GM20000 (cell line): ENCODE measurements at places on chromosomes 13 and 19.

- DNase-seq, result no peak
Measured at GRCh38 chr13:80086304-80086721, 254.6 kb downstream of the SPRY2 start.

- DNase-seq, result no peak
Measured at GRCh38 chr19:9793071-9793591, 24.6 kb upstream of the ZNF846 start.

DNA sequence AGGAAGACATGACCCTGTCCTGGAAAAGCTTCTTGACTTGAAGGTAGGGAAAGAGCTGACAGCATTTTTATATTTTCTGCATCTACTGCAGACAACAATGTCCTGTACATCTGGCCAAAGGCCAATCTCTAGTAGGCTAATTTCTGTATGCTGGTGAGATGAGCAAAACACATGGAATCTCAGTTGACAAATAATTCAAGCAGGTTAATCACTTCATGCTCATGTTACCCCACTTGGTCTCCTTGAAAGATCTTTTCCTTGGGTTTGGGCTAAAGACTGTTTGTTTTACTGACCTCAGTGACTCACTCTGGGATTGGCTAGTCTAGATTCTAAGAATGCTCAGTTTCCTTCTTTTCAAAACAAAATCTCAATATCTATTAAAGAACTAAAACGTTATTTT is 298.8 kb downstream of the LMO7 start:
- no peak for DNase-seq

DNA sequence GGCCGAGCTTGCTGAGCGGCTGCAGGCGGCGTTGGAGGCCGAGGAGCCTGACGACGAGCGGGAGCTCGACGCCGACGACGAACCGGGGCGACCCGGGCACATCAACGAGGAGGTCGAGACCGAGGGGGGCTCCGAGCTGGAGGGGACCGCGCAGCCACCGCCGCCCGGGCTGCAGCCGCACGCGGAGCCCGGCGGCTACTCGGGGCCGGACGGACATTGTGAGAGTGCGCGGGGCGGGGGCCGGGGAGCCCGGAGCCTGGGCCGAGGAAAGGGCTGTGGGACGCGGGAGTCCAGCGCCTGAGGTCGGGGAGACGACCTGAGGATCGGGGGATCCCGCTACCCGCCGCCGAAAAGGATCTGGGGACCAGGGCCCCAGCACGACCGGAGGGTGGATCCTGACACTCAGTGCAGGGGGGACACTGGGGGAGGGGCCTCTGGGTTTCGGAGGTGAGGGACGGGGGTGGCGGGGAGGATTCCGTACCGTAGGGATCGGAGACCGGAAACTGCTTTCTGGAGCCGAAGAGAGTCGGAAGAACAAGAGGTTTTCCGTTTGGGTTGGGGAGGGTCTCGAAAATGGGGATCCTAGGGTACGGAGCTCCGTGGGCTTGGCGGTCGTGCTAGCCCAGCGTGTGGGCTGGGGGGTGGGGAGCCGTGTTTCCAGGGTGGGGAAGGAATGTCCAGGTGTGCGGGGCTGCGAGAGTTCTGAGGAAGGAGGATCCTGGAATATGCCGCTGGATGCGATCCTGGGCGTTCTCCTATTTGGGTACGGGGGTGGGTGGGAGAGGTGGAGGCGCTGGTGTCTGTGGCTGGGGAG is 616 bp downstream of the HNRNPUL1 start:
- peak; percentile 44 for DNase-seq

GRCh38 chr19:45809643-45810159 is 5.4 kb downstream of the RSPH6A start:
- DNase-seq, result no peak

GRCh38 chr13:84744203-84744602 is 861.9 kb upstream of the SLITRK1 start:
- DNase-seq, result no peak

DNA sequence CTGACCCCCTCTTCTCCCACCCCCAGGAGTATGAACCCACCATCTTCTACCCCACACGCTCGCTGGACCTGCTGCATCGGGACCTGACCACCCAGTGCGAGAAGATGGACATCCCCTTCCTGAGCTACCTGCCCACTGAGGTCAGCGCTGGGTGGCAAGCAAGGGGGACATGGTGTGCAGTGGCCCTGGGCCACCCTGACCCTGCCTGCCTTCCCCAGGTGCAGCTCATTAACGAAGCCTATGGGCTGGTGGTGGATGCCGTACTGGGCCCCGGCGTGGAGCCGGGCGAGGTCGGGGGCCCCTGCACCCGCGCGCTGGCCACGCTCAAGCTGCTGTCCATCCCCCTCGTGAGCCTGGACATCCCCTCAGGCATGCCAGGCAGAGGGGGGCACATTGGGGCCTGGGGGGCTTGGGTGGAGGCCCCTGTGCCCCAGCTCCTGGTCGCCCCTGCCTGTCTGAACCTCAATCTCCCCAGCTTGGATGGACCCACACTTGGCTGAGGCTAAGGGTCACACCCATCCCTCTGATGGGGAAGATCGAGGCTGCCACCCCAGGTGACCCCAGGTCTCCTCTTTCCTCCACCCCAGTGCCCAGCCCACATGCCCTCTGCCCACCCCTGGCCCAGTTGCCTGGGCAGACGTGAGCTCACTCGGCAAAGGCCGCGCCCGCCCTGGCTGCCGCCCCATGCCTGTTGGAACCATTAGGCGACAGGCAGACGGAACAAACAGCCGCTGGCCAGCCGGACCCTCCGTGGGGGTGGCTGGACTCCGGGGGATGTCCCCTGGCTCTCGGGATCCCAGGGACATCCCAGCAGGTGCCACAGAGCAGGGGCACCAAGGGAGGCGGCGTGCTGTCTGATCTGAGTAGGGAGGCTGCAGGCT is 2.5 kb upstream of the CILP2 start:
- no peak for DNase-seq

DNA sequence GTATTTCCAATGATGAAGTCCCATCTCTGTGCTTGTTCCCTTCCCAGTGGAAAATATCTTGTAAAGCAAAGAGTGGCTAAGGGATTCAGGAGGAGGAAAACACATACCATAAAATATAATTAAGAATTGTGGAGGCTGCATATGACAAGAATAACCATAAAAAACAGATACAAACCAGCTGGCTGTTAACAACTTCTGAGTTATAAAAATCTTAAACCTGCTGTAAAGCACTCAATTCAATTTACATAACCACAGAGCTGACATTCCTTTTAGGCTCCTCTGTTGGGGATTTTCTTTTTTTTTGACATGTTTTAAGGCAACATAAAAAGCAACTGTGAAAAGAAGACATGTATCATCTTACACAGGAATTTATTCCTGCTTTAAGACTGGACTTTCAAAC is 207.6 kb downstream of the DACH1 start:
- no peak for DNase-seq

GRCh38 chr13:73922493-73923393 is 211.5 kb downstream of the KLF12 start:
- DNase-seq, result no peak

DNA sequence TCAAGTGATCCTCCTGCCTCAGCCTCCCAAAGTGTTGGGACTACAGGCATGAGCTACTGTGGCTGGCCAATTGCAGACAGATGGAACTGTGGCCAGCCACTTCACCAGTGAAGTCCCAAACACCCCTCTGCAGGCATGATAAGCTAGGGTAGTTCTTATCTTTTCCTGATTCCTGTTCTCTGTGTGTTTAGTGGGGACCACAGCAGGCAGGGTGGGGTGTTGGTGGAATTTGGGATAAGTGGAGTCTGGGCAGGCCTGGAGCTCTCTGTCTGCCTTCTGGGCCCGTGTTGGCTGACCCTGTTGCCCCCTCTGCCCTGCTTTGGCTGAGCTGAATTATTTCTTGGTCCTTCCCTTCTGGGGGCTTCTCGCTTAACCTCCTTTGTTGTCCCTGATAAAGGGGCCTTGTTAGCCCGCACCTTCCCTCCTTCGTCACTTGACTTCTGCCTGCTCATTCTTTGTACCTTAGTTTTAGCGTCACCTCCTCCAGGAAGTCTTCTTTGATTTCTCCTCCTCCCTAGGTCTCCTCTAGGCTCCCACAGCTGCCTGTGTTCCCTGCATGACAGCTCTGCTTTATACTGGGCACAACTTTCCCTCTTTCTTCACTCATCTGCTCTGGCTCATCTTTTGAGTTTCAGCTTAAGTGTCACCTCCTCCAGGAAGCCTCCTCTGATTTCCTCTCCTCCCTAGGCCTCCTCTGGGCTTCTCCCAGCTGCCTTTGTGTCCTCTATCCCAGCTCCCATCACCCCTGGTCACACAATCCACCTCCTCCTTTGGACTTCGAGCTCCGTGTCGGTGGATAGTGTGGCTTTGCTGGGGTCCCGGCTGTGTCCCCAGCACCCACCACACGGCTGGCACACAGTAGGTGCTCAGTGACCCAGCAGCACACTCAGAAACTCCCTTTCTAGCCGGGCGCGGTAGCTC is 1.7 kb upstream of the NCLN start:
- DNase-seq, result no peak

DNA sequence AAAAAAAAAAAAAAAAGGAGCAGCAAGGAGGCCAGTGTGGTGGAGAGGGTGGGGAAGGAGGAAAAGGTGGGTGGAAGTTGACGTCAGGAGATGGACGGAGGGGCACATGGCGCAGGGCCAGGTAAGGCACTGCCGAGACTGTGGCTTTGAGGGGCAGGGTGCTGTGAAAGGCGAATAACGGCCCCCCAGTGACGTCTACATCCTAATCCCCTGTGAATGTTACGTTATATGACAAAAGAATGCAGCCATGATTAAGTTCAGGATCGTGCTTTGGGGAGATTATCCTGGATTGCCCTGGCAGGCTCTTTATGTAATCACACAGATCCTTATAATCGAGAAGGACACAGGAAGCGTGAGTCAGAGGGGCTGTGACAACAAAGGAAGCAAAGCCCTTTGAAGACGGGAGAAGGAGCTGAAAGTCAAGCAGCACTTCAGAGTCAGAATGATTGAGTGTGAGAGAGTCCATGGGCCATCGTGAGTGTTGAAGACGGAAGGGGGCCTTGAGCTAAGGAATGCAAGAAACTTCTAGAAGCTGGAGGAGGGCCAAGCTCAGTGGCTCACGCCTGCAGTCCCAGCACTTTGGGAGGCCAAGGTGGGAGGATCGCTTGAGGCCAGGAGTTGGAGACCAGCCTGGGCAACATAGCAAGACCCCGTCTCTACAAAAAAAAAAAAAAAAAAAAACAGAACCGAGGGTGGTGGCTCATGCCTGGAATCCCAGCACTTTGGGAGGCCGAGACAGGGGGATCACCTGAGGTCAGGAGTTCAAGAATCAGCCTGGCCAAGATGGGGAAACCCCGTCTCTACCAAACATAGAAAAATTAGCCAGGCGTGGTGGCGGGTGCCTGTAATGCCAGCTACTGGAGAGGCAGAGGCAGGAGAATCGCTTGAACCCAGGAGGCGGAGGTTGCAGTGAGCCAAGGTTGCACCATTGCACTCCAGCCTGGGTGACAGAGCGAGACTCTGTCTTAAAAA is 13.8 kb upstream of the CEACAM16 start:
- no peak for DNase-seq

- DNase-seq, result no peak
Measured at GRCh38 chr19:33660410-33661124, 38.8 kb downstream of the CHST8 start.

GRCh38 chr19:14114439-14114838 is 3.1 kb downstream of the PRKACA start:
- no peak for DNase-seq

DNA sequence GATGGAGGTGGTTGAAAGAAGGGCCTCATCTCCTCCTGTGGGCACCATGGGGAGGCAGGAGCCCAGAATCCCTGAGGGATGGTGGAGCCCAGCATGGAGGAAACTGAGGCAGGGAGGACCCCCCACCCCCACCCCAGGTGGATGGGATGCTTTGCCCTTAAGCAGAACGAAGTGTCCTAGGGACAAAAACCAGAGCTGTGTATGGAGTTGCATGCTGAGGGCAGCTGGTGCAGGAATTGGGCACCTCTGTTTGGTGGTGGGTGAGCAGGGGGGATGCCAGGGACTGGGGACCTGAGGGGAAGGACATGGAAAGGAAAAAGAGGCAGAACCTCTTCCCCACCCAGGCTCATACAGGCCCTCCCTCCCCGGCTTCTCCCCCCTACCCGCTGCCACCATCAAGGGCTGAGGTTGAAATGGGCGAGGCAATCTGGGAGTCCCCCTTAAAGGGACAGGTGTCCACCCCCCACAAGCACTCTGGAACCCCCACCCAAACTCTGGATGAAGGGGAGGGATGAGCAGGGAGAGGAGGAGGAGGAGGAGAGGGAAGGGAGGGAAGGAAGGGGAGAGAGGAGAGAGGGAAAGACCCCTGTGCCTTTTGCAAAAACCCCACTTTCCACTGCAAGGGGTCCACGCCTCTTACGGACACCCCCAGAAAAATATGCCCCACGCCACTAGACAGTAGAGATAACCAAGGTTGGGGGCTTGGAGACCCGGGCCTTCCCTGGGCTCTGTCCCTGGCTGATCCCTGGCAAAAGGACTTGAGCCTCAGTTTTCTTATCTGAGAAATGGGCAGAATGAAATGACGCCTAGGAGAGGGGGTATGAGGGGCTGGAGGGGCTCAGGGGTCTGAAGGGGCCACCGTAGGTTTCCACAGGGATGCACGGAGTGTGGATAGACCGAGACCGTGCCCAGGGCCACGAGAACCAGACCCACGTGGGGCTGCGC is 5.9 kb downstream of the ONECUT3 start:
- DNase-seq, result no peak

DNA sequence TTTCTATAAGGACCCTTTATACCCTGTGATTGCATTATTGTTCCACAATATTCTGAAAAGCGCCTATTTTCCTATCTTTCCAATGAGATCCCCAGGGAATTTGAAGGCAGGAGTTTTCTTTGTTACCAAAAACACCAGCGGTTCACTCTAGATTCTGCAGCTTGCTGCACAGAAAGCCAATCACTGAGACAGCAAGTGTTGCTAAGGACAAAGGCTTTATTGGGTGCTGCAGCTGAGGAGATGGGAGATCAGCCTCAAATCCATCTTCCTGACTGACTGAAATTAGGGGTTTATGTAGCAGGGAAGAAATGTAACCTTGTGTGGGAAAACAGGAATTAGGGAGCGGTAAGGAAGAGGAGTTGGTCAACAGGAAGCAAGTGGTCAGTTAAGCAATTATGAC is 42.6 kb upstream of the MYO16 start:
- DNase-seq, result no peak
